ENCODE measurements at places on chromosomes 1 and 21.
A peak's percentile ranks its signal among the peaks of the same experiment; 100 is the strongest.

DNA sequence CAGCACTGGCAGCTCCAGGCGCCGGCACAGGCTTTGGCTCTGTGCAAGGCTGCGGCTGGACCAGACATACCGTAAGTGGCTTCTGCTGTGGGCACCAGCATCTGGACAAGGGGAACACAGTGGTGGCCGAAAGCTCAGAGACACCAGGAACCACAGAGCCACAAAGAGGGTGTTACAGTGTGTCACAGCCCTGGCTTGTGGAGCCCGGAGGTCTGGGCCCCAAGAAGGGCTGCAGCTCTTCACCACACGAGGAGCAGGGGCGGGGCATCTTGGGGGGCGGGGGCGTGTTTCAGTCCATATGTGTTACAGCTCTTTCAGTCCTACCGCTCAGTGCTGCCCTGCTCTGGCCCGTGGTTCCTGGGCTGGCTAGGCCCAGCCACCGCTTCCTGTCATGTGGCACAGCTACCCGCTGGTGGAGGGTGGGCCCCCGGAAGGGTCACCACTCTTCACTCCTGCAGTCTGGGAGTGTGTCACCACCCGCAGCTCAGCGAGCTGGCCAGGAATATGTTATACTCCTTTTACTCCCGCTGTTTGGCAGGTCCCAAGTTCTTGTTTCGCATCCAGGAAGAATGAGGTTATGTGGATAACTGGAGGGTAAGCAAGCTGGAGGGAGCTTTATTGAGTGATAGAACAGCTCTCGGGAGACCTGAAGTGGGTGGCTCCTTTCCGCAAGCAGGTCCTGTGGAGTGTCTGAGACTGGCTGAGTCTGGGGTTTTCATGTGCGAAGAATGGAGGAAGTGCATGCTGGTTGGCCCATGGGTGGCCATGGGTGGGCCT, 3.3 kb upstream of the LSM10 start:
- DNase-seq: no peak

GRCh38 chr1:235937123-235937522, 70.4 kb upstream of the LYST start:
- DNase-seq: no peak

GRCh38 chr1:64942675-64943074, 23.7 kb downstream of the JAK1 start:
- DNase-seq: no peak

- no peak for DNase-seq
Measured at GRCh38 chr1:72278461-72278860, 3.9 kb downstream of the NEGR1 start.

DNA sequence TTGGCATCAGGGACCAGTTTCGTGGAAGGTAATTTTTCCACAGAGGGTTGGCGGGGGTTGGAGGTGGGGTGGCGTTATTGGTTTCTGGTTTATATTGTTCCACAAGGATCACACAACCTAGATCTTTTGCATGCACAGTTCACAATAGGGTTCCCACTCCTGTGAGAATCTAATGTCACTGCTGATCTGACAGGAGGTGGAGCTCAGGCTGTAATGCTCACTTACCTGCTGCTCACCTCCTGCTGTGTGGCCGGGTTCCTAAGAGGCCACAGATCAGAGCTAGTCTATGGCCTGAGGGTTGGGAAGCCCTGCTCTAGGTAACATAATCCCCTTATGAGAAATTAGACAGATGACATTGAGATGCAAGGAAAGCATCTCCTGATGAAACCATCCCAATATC, 12.6 kb downstream of the GBP5 start:
- DNase-seq: no peak

DNA sequence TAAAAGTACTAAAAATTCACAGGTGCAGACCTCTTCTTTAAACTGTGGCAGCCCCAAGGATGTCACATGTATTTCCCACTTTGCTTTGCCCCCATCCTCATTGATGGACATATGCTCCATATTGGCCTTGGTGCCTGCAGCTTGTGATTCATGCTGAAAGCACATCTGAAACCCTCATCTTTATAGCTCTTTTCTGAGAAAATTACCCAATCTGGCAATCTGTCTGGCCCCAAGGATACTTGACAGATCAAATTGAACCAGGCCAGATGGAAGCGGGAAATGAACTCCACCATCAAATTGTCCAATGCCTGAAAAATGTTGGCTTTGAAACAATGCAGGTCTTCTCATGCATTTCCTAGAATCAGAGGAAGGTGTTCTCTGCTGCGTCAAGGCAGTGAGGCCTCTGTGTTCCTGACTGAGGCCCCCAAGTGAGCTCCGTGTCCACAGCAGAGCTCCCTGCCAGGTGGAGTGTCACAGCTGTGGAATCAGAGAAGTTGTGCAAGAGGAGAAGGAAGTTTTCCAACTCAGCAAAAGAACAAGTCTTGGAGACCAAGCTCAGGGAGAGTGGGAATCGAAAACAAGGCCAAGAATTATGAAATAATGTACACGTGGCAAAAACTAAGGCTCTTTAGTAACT, 323.7 kb downstream of the PLPP3 start:
- DNase-seq: peak; percentile 2

GRCh38 chr1:241762713-241763339, 85.2 kb upstream of the EXO1 start:
- DNase-seq: no peak

DNA sequence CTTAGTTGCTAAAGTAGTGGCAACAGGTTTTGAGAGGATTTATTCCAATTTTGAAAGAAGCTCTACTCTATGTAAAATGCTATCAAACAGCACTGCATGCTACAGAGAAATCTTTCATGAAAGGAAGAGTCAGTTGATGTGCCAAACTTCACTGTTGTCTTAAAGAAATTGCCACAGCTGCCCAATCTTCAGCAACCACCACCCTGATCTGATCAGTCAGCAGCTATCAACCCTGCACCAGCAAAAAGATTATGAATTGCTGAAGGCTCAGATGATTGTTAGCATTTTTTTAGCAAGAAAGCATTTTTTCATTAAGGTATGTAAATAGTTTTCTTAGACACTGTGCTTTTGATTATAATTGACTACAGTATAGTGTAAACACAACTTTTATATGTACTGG, 49.6 kb downstream of the SLC9C2 start:
- DNase-seq: no peak

GRCh38 chr1:159868766-159869165, 6.3 kb upstream of the VSIG8 start:
- DNase-seq: no peak

DNA sequence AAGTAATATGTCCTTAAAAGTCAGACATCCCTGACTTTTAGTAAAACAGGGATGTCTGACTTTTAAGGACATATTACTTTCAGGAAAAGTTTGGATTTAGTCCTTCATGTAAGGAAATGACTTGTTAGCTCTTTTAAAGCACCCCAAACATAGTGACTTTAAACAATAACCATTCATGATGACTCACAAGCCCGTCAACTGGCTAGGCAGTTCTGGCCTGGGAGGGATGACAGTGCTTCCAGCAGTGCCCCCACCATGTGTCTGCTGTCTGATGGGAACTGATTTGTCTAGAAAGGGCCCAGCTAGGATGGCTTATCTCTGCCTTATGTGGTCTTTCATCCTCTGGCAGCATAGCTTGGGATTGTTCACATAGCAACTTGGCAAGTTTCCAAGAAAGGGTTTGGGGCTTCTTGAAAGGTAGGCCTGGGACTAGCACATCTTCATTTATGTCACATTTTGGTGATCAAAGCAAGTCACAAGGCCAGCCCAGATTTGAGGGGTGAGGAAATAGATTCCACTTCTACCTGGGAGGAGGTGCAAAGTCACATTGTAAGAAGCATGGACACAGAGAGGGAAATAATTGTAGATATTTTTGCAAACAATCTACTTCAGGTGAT, 143.5 kb downstream of the C1orf94 start:
- DNase-seq: no peak

GRCh38 chr1:111723091-111723806, 15.9 kb downstream of the INKA2 start:
- no peak for DNase-seq

DNA sequence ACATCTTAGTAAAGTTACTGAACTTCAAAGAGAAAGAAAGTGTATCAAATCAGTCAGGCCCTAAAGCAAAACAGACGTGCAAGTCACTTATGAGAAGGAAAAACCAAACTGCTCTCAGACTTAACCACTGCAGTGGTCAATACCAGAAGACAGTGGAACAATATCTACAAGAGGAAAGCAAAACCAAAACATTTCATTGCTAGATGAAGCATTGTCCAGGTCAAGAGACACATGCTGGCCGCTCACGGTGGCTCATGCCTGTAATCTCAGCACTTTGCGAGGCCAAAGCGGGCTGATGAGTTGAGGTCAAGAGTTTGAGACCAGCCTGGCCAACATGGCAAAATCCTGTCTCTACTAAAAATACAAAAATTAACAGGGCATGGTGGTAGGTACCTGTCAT, 82.0 kb upstream of the MROH9 start:
- DNase-seq: no peak

DNA sequence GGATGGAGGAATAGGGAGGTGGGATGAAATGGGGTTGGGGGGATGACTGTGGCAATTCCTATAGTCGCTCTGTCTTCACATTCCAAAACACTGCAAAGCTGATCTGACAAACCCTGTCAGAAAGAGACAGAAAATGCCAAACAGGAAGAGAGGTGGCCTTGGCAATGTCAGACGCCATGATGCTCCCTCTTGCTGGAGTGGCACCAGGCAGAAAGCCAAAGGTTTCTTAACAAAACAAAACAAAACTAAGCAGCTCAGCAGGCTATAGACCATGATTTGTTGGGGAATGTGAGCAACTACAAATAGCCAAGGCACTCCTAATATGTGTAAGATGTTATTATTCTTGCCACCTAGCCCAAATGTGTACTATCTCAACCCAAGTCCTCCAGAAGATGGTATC, 42.9 kb upstream of the PLA2G2C start:
- DNase-seq: no peak

- no peak for DNase-seq
Measured at GRCh38 chr1:222620566-222620965, 2.7 kb downstream of the MIA3 start.

DNA sequence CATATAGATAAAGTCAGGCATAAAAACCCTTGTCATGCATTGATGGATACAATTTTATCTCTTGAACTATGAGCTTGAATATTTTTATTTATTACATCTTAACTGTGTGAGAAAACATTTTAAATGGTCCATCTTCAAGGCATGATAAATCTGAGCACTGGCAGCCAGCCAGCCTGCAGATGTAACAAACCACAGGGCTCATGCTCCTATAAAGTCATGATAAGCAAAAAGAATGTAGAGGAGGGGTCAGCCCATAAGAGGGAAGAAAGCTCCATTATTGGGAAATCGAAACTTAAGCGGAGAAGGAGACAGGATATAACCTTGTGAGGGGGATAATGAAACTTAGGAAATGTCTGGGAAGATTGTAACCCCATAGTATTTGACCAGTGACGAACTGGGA, 839.0 kb downstream of the LRRIQ3 start:
- peak; percentile 0 for DNase-seq

GRCh38 chr1:224490549-224491537, 56.2 kb upstream of the WDR26 start:
- no peak for DNase-seq

DNA sequence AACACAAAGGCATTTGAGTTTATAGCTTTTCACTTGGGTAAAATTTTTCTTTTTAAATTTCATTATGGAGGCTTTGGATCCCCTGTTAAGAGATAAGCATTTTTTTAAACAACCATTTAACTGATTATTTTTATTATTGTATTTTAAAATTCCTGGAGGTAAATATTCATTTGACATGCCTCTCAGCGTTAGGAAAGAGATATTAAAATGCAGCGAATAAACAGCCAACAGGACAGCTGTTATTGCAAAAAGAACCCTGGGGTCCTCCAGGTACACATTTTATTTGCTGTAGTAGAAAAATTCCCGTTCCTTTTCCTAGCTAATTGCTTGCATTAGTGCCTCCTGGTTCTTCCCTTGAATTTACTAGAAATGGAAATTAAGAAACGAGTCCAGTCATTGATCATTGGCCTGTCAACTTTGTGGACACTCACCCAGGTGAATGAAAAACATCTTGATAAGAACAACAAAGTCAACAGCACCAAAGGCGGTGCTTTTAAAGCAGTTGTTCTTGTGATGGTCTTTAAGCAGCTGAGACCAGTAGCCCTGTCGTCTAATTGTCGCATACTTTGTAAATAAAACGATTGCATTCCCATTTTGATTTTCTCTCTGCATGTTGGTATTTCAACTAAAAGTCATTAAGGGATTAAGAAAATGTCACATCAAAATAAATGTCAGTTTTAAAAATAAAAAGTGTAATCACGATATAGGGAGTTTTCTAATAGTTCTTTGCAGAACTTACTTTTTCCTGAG, 282.4 kb downstream of the GRIK1 start:
- no peak for DNase-seq

GRCh38 chr1:147568551-147568950, 27.2 kb downstream of the BCL9 start:
- DNase-seq: no peak

DNA sequence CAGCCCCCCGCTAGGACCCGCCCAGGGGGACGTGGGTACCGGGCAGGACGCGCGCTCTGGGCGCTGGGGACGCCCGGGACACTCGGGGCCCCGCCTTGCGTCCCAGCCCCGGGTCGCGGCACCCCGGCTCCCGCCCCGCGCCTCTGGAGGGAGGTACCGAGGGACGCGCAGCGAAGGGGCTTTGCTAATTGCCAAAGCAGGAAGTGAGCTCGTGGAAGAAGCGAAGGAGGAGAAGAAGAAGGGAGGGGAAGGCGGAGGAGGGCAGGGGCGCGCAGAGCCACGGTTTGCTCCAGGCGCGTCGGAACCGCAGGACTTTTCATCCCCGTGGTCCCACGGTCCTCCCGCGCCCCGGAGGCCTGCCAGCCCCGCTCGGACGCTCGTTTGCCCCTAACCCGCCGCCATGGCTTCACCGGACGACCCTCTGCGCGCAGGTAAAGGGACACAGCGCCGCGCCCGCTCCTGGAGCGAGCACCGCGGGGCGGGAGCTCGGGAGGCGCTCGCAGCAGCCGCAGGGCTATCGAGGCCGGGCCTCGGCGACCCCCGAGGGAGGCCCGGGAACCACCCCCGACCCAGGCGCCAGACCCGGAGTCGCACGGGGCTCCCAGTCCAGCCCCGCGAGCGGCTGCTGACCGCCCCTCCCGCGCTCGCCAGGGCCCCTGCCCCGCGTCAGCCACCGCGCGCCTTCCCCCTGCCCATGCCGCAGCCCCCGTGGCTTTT, 1.3 kb downstream of the EDARADD start:
- DNase-seq: no peak

- no peak for DNase-seq
Measured at GRCh38 chr1:38029081-38029681, 16.6 kb downstream of the UTP11 start.

DNA sequence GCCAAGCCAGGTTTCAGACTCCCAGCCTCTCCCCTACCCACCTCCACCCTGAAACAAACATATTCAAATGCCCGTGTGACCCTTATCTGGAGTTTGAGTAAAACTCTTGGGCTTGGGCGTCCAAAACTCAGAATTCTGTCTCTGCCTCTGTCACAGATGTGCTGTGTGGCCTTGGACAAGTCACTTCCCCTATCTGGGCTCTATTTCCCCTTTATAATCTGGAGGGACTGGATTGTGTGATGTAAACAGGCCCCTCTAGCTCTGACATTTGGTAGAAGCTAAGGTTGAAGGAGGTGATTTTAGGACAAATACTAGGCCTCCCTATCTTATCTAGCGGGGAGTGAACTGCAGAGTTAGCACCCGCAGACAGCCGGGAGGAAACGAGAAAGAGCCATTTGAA, 67.5 kb downstream of the IGSF21 start:
- DNase-seq: no peak

GRCh38 chr1:154788110-154788870, 81.8 kb downstream of the KCNN3 start:
- DNase-seq: no peak

- DNase-seq: no peak
Measured at GRCh38 chr1:65668368-65668767, 124.3 kb upstream of the PDE4B start.

GRCh38 chr1:233879841-233880240, 24.6 kb upstream of the SLC35F3 start:
- DNase-seq: no peak

GRCh38 chr1:159917533-159918351, 7.6 kb downstream of the TAGLN2 start:
- no peak for DNase-seq
